ENCODE measurements at places on chromosomes 7 and 10.

GRCh38 chr7:128450409-128450808 is 5.3 kb upstream of the HILPDA start:
- DNase-seq, result no peak

DNA sequence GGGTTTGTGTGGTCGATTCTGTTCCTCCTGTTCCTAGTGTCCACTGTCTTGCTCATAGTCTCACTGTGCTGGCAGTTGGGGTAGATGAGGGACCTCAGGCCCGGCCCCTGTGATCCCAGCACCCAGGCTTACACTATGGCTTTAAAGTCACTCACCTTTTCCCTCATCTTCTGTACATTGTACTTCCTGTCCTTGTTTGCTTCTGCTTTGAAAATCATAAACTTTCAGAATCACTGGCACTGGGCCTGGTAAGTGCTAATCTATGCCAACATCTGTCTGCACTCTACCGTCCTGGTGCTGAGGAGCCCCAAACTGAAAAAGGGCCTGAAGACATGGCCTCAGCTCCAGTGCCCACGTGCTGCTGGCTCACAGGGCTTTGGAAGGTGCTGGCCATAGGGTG is 5.7 kb upstream of the TAS2R60 start:
- no peak for DNase-seq

GRCh38 chr7:21185653-21186265 is 242.1 kb upstream of the SP4 start:
- no peak for DNase-seq

DNA sequence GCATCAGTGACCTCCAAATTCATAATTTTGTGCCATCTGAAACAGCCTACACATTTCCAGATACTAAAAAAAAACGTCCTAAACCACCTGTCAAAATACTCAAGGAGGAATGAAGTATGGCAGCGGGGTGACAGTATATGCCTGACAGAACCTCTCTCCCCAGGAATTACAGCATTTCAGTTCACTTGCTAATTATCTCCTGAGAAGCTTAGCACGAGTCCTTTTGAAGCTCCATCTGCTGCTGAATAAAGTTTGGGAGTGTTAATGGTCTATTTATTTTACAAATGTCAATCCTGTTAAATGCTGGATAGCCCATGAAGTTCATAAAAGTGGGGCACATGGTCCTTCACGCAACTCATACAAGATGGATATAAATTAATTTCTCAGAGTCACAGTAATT is 29.4 kb upstream of the ANLN start:
- no peak for DNase-seq

GRCh38 chr7:42108803-42109528 is 128.0 kb downstream of the GLI3 start:
- DNase-seq, result no peak

DNA sequence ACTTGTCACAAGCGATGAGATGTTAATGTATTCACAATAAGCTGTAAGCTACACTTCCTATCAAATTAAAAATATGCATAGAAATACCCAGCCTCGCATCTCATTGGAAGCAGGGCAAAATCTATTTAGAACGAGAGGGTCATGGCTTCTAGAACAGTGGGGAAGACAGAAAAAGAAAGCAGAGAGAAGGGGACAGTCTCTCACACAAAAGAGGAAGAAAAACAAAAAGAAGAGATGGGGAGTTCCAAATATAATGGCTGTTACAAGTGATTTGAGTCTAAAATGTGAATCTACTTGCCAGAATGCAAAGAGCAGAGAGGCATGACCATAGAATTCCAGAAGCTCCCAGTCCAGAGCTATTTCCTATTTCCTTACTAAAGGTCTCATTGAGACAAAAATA is 13.8 kb downstream of the LRRN3 start:
- DNase-seq, result no peak

GRCh38 chr7:24842449-24843241 is 85.4 kb upstream of the GSDME start:
- no peak for DNase-seq

GRCh38 chr10:43399320-43400310 is 9.4 kb downstream of the HNRNPF start:
- no peak for DNase-seq

GRCh38 chr7:35334506-35334905 is 80.6 kb upstream of the TBX20 start:
- no peak for DNase-seq

DNA sequence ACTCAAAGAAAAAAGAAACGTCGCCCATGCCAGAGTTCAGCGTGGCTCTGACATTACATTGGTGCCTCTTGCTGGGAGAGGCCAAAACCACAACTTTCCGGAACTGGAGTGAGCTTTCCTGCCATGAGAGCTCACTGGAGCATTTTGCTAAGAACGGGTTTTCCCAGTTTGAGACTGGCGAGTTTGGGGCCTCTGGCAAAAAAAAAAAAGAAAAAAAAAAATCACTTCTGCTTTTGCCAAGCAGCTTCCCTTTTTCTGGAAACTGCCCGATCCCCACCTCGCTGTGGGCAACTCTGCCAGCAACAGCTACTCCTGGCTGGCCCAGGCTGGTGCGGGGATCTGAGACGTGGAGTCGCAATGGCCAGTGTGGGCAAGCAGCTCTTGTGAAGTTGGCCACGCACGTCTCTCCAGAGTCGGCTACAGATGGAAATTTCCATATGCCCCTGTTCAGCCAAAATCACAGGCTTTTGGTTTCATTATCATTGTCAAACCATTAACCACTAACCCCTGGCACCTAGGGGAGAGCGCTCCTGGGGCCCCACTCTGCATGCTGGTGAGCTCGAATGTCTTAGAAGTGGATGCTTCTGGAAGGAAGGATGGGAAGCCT is 25.7 kb downstream of the PRKAG2 start:
- DNase-seq, result no peak

GRCh38 chr7:143947111-143947510 is 7.5 kb upstream of the OR2F1 start:
- no peak for DNase-seq

- DNase-seq, result no peak
Observed at GRCh38 chr7:9719303-9719702, 1254.4 kb upstream of the PHF14 start.

DNA sequence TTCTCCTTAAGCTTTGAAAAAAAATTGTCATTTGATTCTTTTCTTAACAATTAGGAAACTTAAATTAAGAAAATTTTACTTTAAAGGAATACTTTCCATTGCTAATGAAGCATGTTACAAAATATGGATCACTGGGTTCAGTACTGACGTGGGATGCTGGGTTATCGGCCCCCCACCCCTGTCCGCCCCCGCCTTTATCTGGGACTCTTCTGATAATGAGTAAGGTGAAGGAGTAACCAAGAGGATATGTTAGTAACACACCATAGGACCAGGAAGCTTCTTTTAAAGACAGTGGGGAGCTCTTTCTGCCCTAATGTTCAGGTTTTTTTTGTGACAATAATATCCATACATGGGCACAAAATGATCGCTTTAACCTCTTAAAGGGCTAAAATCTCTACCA is 29.7 kb downstream of the BEND7 start:
- no peak for DNase-seq

DNA sequence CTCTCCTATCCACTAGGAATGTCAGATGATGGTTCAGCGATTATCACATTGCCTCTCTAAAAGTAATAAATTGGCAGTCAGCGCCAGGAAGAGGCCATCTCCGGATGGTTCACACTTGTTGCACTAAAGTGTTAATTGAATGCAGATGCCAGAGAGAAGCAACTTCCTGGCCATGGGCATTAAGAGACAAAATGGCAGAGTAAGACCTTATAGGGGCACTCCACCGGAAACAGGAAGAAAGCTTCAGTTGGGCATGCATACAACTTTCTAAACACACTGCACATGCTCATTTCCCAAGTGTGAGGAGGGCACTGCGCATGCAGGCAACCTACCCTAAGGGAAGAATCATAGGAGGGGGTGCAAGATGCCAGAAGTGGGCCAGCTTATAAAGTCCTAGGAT is 71.7 kb upstream of the AUTS2 start:
- DNase-seq, result no peak

GRCh38 chr10:27714349-27714748 is 31.3 kb downstream of the MKX start:
- DNase-seq, result no peak

- no peak for DNase-seq
Observed at GRCh38 chr7:150425670-150426069, 24.8 kb upstream of the GIMAP8 start.

DNA sequence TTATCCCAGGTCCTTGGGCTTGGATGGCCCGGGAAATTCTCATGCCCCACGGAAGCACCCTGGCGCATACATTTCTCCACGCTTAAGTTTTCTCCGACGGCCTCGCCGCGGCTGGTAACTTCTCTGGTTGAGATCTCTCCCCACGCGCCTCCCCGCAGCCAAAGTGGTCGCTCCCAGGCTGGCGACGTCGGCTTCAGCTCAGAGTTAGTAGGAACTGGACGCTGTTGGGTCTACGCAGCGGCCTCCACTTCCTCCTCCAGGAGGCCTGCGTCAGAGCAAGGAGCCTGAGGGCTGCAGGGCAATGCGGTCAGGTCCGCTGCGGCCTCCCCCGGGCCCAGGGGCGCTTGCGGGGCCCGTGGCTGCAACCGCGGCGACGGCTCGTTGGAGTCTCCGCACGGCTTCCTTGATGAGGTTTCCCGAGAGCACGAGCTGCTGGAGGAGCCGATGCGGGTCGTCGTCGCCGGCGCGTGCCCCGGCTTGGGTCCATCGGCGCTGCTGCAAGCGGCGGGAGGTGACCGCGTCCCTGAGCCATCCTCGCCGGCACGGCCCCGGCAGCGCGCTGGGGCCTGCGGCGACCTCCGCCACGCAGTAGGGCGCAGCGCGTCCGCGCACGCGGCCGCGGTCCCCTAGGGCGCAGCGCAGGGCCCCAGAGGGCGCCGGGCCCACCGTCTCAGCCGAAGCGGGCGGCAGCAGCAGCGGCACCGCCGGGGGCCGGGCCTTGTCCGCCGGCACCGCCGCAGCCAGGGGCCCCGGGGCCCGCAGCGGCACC is 744 bp downstream of the FRAT2 start:
- DNase-seq, result no peak

- DNase-seq, result no peak
Observed at GRCh38 chr10:86744067-86744725, 12.2 kb upstream of the BMPR1A start.

GRCh38 chr7:149409895-149410294 is 51.0 kb downstream of the ZNF777 start:
- DNase-seq, result no peak

DNA sequence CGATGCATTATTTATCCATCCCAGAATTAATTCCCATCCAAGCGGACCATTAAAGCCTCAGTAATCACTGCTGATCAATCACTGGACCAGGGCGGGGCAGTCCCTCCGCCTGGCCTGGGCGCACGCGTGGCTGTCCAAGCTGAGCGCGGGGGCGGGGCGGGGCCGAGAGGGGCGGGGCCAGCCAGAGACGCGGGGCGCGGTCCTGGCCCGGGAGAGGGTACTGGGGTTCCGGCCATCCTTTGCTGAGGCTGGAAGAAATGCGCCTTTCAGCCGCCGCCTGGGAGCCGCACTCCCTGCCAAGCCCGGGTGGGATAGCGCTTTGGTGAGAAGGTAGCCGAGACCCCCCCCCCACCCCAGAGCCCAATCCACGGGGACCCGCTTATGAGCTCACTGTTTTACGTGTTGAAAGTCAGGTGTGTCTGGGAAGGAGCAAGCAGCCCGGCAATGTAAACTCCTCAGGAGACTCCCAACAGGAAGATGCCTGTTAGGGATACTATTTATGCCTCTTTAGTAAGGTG is at the start of gene ARHGAP22:
TSS of gene ARHGAP22 (minus strand) at position 83 of the 518 bp plus-strand sequence. CDS start 277 bp downstream, outside the sequence.
- peak; percentile 54 for DNase-seq

DNA sequence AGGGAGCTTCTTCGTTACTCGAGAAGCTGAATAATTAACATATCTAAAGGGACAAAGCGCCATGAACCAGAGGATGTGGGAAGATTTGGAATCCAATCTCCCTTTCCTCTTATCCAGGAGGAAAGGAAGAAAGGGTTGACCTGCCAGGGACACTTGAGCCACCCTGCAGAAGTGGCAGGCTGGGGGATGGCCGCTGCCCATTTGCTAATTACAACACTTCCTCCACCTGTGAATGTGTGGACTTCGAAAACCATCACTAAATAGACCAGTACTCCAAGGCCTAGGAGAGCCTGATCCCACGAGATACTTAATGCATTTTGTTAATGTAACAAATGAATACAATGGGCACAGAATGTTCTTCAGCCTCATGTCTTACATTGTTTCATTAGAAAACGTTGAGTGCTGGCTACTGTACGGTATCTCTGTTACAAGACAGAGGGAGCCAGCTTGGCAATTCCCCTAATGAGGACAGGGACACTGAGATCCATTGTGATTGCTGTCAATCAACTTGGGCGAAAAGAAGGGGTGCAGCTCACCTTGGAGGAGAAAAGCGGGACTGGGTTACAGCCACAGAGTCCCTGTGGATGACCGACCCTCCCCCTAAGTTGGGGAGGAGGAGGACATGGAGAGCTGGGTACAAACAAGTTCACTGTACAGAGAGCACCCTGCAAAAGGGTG is 59.4 kb downstream of the AOC1 start:
- DNase-seq, result no peak

- DNase-seq, result no peak
Observed at GRCh38 chr10:128784444-128784843, 658.2 kb upstream of the MKI67 start.

GRCh38 chr7:87784424-87784823 is 91.7 kb downstream of the SLC25A40 start:
- no peak for DNase-seq

DNA sequence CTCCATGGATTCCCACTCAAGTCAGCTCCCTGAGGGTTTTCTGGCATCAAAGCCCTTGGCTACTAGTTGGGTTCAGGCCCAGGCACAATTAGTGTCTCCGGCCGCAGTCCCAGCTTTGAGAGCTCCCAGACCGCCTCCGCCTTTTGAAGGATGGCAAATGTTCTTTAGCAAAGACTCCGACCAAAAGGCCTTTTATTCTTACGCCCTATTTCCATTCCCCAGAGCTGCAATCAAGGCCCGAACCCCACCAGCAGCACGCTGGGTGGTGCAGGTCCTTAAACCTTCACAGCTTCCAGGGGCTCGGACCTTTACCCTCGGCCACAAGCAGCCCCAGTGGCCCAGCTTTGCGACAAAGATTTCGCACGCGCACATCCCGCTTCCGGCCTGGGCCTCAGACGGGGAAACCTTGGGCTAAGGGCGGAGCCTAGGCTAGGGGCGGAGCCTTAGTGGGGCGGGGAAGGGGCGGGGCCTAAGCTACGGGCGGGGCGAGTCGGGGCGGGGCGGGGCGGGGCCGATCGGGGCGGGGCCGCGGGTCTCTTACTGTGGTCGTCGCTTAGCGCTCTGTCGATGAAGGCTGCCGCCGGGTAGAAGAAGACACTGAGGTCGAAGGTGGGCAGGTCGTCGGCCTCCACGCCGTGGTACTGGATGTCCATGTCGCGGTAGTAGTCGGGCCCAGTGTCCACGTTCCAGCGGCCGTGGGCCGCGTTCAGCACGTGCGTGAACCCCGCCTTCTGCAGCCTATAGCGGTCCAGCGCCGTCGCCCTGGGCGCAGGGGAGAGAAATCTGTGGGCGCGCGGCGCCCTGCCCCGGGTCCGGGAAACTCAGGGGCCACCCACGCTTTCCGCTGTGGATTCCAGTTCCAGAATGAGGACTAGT is 68.0 kb upstream of the SAMD8 start:
- no peak for DNase-seq

GRCh38 chr7:67496589-67496988 is 500.0 kb downstream of the TYW1 start:
- DNase-seq, result no peak

Measured in hypothalamus (tissue), 51 donors.